ENCODE measurements at places on chromosomes 7 and 10.

DNA sequence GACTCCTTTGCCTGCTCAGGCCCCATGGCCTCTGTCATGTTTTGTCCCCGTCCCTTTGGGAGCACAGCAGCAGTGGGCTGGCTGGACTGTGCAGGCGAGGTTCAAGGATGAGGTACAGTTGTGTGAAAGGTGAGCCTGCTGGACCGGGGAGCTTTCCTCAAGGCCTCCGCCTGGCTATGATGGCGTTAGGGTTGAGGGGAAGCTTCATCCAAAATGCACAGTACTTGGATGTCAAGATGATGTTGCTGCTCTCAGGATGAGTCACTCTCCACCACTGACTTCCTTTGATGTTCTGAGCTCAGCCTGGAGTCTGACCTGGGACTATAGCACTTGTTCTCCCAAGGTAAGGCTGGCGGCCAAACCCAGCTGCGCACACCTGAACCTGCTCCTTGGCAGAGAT, 152.7 kb upstream of the SHH start:
- DNase-seq: no peak

GRCh38 chr7:43461349-43462024, 121.4 kb upstream of the STK17A start:
- DNase-seq: no peak

GRCh38 chr10:4934391-4934987, 28.7 kb upstream of the AKR1C1 start:
- DNase-seq: no peak

DNA sequence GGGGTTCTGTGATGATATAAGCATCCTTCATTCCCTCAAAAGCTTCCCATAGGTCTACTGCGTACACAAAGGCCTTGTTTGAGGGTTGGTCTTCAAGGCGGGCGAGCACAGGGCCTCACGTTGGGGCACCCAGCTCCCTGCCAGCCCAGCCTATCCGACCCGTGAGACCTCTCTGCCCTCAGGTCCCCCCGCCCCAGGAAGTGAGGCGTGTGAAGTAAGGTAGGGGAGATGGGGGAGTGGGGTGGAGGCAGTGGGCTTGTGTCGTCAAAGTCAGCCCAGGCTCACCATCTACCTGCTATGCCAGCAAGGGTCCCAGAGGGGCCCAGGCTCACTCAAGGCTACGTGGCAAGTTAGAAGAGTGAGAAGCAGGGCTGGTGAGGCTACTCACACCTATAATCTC, 47.6 kb upstream of the ELFN1 start:
- no peak for DNase-seq

DNA sequence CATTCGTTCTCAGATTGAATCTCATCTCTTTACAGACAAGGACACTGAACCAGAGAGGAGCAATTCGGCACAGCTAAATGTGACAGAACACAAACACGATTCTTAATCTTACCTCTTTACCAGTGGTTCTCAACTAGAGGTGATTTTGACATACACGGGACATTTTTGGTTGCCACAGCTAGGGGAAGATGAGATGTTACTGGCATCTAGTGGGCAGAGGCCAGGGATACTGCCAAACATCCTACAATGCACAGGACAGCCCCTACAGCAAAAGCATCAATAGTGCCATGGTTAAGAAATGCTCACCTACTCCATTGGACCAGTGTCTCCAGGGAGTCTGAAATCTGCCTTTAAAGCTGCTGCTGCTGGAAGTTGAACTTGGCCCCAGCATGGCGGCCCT, 27.3 kb downstream of the PDE1C start:
- DNase-seq: no peak

- no peak for DNase-seq
Observed at GRCh38 chr10:108147346-108147745, 982.8 kb upstream of the SORCS1 start.

Measured in stimulated activated CD4-positive, alpha-beta T cell treated with anti-CD3 and anti-CD28 coated beads, Interleukin-4, amount 100 ng/mL, for 4 hours (primary cell).